ENCODE measurements at places on chromosomes 2 and 18. TPM values are rescaled to one million over a fixed set of nuclear protein-coding genes. Genes with fewer than 3 reads are reported as not detected.

Gene ABCB11
- total RNA-seq: not detected

Gene SNTG2
- total RNA-seq: 0.56 TPM

Gene NEU2
- not detected for total RNA-seq

Gene HOXD1
- not detected for total RNA-seq

Gene AQP12A
- not detected for total RNA-seq

Gene RGPD5
- total RNA-seq: 14.3 TPM

Gene EFR3B
- 0.90 TPM for total RNA-seq

Gene STARD6
- total RNA-seq: 0.28 TPM

Gene SERPINB13
- not detected for total RNA-seq

Gene ALK
- not detected for total RNA-seq

Gene TTC39C
- total RNA-seq: 20.8 TPM

Gene EMILIN1
- 26.5 TPM for total RNA-seq

Gene CXCR1
- total RNA-seq: not detected

Gene GPR35
- total RNA-seq: 0.28 TPM

Gene ZNF512
- 32.2 TPM for total RNA-seq

Gene RAB6C
- not detected for total RNA-seq

Gene ERFE
- 0.56 TPM for total RNA-seq

Gene PLEK
- total RNA-seq: under 0.01 TPM

Gene SCN2A
- total RNA-seq: 0.54 TPM

Gene TEX44
- not detected for total RNA-seq

Gene NFATC1
- 0.36 TPM for total RNA-seq

Gene TMEM163
- total RNA-seq: not detected
